ENCODE measurements at places on chromosomes 11 and 22.

DNA sequence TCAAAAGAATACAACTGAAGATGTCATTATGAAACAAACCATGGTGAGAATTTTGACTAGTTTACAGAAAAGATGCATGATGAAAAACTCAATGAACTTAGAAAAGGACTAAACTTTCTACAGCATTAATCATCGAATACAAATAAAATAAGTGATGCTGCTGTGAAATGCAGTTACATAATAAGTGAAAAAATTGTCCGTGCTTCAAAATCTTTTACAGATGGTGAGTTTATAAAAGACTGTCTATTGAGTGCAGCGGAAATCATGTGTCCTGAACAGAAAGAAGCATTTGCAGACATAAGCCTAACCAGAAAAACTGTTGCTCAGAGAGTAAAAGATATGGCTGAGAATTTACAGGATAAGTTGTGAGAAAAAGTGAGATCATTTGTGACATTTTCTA is 33.8 kb downstream of the NEAT1 start:
- DNase-seq = no peak

DNA sequence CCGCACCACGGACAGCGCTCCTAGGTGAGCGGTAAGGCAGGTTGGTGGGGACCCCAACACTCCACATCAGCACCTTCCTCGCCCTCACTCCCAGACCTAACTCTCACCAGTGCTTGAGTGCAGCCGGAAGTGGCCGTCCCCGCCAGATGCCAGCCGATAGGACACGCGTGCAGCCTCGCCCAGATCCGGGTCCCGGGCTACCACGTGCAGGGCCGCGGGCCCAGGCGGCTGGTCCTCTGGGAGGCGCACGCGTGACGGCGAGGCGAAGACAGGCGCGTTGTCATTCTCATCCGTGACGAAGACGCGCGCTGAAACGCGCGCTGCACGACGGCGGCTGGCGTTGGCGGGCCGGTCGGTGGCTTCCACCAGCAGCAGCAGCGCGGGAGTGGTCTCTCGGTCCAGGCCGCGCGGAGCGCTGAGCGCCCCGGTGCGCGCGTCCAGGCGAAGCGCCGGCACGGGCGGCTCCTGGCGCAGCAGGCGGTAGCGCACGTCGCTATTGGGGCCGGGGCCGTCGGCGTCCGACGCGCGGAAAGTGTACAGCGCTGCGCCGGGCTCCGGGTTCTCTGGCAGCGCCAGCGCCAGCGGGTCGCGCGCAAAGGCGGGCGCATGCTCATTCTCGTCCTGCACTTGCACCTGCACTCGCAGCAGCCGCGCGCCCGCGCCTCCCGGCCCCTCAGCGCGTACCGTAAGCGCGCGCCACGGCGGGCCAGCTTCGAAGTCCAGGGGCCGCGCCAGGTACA is 10.8 kb upstream of the TPP1 start:
- DNase-seq = no peak

- DNase-seq = peak; percentile 80
Observed at GRCh38 chr11:43573233-43573632, 107.3 kb upstream of the HSD17B12 start.

- DNase-seq = no peak
Observed at GRCh38 chr11:1772270-1773130, 8.8 kb upstream of the CTSD start.

- DNase-seq = no peak
Observed at GRCh38 chr11:119061256-119061655, 4.3 kb upstream of the HYOU1 start.

DNA sequence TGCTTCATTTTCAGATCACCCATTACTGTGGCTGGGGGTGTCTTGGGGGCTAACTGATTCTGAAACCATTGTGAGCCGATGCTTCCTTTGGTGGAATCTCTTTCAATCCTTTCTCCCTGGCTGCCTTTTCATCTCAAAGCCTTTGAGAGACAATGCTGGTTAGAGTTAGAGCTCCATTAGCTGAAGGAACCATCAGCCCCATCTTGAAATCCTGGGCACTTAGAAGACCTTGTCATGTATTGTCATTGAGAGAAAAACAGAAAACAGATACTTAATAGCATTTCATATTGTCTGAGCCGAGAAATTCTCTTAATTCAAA is 6.7 kb downstream of the TEAD1 start:
- no peak for DNase-seq

DNA sequence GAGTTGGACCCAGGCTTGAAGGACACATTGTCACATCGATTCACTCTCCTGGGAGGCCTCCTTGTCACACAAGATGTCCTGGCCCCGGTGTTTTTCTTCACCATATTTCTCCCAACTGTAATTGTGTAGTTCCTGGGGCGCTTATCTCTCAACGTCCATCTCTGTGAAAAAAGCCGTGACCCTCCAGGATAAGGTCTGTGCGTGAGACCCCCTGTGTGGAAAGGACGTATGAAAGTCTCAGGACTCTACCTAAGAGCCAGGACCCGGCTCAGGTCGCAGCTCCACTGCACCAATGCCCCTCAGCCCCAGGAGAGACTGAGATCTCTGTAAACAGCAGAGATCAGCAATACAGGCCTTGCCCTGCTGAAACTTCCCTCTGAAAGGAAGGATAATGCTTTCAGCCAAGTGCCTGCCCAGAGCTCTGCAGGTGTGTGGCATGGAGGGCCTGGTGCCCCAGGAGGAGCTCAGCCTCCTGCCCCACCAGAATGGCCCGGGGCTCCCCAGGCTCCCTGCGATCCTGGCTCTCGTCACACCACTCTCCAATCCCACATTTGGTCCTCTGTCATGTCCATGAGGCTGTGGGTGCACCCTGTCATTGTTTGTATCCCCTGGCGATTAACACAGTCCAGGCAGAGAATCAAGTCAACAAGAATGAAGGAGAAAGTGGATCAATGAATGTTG is 119.2 kb upstream of the TMEM45B start:
- no peak for DNase-seq

GRCh38 chr22:27730641-27731433 is 70.7 kb downstream of the MN1 start:
- DNase-seq = no peak

GRCh38 chr11:122984186-122985011 is 2.8 kb upstream of the BSX start:
- DNase-seq = no peak

- no peak for DNase-seq
Observed at GRCh38 chr11:34275486-34275885, 82.3 kb downstream of the ABTB2 start.

DNA sequence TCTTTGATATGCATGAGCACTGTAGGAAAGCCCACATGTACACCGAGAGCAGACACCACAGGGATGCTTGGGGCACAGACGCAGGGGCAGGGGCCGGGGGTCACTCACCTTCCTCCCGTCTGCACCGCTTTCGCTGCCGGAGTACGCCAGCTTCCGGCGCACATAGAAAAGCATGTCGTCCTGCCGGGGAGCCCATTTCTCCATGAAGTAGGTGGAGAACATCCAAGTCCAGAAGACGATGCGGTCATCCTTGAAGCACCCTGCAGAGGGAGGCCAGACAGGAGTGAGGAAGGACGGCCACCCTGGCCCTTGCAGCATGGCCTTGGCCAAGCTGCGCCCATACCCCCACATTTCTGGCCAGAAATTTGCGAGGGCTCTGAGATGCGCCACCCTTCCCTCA is 28.8 kb downstream of the KIAA0930 start:
- DNase-seq = no peak

- DNase-seq = no peak
Observed at GRCh38 chr22:30441088-30441487, 15.5 kb downstream of the MTFP1 start.

DNA sequence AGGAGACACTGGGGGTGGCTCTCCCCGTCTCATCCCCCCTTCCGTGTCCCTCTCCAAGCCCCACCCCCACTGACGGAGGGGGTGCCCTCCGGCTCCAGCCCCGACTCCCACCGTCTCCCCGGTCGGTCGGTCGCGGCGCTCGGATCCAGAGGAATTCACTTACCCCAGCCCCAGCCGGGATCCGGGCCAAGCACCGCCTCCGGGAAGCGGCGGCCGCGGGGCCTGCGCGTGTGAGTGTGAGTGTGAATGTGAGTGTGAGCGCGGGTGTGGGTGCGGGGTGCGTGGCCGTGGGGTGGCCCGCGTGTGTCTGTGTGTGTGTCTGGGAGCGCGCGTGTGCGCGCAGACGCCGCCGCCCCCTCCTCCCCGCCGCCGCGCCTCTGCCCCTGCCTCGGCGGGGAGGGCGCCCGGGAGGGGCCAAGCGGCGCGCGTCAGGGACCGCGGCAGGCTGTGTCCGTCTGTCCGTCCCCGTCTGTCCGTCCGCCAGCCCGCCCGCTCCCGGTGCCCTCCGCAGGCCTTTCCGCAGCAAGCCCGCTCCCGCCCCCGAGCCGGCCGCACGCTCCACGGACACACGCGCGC is at the start of gene ELFN2:
Gene ELFN2 (minus strand): TSS at position 345 of the 576 bp plus-strand sequence. CDS start 51,945 bp downstream, outside the sequence.
- no peak for DNase-seq

GRCh38 chr11:67998150-67999045 is 5.5 kb downstream of the UNC93B1 start:
- no peak for DNase-seq

DNA sequence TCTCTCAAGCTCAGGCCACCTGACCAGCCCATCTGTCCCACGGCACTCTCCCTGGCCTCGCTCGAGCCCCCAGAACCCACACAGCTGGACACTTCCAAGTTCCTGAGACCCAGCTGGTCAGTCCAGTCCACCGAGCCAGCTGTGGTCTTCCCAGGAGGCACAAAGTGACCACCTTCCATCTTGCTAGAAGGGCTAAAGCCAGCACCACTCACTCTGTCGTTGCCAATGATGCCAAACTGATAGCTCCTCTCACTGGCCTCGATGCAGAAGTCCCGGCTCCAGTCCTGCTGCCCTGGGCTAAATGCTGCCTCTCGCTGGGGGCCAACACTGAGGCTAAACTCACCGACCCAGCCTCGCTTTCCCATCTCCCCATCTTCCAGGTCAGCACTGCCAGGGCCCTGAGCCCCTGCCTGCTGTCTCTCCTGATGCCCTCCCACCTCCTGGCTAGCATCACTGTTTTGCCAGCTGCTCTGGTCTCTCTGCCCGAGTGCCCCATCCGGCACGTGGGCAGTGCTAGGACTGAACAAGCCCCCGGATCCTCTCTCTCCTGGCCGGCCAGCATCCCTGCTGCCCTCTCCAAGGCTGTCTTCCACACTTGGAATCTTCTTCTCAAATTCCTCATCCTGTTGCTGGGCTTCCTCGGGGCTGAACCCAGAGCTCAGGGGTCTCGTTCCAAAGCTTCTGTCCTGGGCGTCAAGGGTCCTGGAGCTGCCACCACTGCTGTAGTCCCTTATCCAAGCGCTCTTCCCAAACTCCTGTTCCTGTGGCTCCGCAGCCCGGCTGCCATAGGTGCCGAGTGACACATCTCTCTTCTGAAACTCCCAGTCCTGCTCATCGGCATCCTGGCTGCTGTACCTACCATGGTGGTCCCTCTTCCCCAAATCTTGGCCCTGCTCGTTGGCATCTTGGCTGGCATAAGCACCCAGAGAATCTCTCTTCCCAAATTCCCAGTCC is 15.4 kb downstream of the TNKS1BP1 start:
- DNase-seq = no peak

DNA sequence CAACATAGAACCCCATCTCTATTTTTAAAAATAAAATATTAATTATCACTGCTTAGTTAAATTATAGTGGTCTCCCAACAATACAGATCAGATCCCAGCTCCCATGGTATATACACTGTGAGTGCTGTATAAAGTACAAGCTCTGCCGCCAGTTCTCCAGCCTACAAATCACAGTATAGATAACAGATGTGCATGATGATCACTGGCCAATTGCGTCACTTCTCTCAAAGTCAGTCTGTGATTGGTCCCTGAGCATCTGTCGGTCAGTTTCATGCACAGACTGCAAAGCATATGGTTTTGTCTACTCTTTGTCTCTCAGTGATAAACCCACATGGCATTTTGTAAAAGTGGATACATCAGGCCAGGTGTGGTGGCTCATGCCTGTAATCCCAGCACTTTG is 15.7 kb downstream of the PPARA start:
- DNase-seq = peak; percentile 55

DNA sequence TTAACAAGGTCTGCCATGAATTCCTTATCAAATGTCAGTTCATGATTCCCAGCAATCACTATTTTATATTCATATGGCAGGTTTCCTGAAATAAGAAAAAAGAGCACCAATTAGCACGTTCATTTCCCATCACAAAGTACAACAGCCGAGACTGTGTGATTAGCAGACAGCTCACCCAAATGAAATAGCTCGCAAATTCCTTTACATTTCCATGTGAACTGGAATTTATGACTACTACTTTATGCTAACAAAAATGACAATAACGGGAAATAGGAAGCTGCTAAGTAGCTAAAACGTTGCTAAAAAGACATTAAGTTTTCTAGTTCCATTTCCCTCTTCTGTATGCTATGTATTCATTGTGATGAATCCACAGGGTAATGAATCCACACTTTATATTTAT is 90.7 kb downstream of the MPPED2 start:
- DNase-seq = no peak

DNA sequence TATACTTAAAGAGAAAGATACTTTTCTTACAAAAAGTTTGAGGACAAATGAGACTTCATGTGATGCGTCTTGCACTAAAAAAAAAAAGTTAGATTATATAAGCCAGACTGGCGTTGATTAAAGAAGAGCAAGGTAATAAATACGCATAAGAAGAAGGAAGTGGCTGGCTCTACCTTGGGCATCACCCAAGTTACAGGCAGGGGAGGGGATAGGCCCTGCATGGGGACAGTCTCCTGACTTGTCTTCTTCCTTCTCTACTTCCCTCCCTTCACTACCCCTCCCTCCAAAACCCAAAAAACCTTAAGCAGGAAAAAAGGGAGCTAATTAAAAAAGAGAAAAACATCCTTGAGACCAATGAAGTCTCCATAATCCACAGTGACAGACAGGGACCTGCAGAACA is 22.3 kb upstream of the TMA7B start:
- DNase-seq = no peak

- DNase-seq = peak; percentile 68
Observed at GRCh38 chr11:118198370-118198769, 21.9 kb upstream of the SCN2B start.

GRCh38 chr11:47466701-47467250 is 17.8 kb upstream of the RAPSN start:
- peak; percentile 36 for DNase-seq

- no peak for DNase-seq
Observed at GRCh38 chr11:131179836-131180235, 190.6 kb upstream of the NTM start.
